ENCODE measurements at places on chromosomes 7 and 10.
A peak's percentile ranks its signal among the peaks of the same experiment; 100 is the strongest.

GRCh38 chr7:138244606-138245005 is 168.3 kb downstream of the AKR1D1 start:
- no peak for DNase-seq

- DNase-seq, result no peak
Observed at GRCh38 chr10:117132751-117133231, 5.3 kb downstream of the VAX1 start.

DNA sequence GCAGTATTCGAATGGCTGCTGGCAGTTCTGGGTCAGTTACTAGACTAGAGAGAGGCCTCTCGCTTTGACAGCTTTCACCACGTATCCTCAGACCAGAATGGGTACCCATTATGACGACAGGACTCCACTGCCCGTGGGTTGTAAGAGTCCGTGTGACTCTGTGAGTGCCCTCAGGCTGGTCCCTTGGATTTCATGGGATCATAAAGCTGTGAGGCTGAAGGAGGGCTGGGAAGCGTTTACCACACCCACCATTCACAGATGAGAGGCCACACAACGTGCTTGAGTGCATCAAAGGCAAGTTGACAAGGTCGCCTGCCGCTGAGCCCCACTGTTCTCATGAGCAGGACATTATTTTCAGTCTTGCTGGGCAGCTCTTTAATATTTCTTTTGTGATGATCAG is 87.2 kb downstream of the EZH2 start:
- DNase-seq, result no peak

DNA sequence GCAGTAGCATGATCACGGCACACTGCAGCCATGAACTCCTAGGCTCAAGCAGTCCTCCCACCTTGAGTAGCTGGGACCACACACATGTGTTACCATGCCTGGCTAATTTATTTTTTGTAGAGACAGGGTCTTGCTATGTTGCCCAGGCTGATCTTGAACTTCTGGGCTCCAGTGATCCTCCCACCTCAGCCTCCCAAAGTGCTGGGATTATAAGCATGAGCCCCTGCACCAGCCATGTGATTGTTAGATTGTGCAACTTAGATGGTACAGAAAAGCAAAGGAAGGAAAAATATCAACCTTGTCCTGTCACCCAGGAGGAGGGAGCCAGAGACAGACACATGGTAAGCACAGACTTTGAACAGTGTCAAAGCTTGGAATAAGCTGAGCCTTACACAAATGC is 73.5 kb downstream of the CCNY start:
- no peak for DNase-seq

DNA sequence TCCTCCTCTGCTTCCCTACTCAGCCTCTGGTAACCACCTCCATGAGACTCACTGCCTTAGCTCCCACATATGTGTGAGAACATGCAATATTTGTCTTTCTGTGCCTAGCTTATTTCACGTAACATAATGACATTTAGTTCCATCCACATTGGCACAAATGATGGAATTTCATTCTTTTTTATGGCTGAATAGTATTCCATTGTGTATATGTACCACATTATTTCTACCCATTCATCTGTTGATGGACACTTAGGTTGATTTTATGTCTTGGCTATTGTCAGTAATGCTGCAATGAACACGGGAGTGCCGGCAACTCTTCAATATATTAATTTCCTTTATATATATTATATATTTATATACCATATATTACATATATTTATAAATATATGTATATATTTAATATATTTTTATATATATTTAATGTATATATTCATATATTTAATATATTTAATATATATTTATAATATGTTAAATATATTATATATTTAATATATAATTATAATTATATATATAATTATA is 1046.9 kb downstream of the DNAJB9 start:
- no peak for DNase-seq

- DNase-seq, result no peak
Observed at GRCh38 chr7:30787486-30787885, 16.3 kb downstream of the MINDY4 start.

DNA sequence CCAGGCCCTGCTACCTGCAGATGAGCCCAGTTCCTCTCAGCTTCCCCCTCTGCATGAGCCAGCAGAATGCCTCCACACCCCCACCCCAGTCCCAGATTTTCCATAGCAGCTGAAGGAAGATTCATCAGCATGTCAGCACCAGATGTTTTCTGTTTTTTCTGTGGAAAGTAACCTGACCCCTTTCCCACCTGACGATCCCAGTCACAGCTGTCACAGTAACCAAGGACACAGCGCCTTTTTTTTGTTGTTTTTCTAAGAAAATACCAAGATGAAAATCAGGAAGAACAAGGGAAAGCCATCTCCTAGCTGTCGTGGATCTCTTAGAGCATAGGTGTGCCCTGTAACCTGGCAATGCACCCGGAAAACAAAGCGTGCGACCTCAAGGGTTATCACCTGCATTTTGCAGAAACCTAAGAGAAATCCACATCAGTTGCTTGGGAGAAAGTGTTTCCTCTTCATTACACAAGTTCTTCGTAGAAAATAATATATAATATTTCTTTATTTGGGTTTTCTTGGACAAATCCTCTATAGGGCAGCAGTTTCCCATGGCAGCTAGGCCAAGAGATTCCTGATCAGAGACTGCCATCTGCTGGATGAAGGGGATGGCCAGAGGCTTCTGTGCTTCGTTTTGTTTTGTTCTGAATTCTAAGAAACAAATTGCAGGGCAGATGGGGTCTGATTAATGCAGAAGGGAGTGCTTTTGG is 401.9 kb downstream of the TNS3 start:
- DNase-seq, result no peak

DNA sequence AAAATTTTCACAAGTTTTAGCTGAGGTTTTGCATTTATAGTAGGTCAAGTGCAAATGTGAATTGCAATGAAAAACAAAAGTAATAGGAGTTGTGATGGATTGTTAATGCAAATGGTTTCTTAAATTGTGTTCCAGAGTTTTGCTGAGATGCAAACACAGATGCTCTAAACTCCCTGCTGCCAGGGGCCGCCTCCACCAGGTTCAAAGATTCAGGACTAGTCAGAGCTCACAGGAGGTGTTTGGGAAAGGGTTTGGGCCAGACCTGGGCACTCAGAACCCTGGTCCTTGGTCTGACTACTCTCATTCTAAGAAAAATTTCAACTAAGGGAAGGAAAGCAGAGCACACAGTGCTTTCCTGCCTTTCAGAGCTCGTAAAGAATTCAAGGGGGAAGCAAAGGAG is 193.1 kb downstream of the CCSER2 start:
- DNase-seq, result no peak

GRCh38 chr10:123157210-123157609 is 3.0 kb downstream of the BUB3 start:
- DNase-seq, result no peak

DNA sequence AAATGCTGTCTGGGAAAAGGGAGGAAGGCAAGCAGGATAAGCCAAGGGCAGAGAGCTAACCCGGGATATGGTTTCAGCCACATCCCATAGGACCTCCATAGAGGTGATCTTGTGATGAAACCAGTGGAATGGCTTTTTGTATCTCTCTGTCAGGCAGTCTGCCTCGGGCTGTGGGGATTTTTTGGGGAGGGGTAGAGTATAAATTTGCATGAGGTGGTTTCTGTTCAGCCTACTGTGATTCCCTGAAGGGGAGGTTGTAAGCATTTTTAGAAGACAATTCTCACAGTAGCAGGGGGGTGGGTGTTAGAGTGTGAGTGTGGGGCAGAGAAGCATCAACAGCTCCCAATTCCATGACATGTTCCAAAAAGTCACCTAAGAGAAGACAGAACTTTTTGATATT is 11.8 kb downstream of the OR9A2 start:
- DNase-seq, result no peak

DNA sequence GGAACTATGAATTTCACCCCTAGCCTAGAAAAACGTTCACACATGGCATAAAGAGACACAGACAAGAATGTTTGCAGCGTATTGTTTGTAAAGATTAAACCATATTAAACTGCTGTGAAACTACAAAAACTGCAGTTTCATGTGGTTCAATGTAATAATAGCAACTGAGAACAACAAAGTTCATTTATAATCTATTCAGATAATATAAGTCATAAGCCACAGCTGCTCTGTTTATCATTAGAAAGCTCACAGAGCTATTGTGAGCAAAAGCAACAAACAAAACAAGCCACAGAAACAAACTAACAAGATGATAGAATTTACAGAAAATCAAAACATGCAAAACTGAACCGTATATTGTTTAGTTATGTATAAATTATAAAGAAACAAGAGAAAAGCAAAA is 113.5 kb downstream of the AHR start:
- no peak for DNase-seq

DNA sequence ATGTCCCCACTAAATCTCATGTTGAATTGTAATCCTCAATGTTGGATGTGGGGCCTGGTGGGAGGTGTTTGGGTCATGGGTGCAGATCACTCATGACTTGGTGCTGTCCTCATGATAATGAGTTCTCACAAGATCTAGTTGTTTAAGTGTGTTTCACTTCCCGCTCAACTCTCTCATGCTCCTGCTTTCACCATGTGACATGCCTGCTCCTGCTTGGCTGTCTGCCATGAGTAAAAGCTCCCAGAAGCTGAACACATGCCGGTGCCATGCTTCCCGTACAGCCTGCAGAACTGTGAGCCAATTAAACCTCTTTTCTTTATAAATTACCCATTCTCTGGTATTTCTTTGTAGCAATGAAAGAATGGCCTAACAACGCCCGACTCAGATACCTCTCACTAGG is 6.2 kb upstream of the PSTK start:
- DNase-seq, result no peak

- no peak for DNase-seq
Observed at GRCh38 chr10:17220652-17221100, 7.4 kb upstream of the VIM start.

DNA sequence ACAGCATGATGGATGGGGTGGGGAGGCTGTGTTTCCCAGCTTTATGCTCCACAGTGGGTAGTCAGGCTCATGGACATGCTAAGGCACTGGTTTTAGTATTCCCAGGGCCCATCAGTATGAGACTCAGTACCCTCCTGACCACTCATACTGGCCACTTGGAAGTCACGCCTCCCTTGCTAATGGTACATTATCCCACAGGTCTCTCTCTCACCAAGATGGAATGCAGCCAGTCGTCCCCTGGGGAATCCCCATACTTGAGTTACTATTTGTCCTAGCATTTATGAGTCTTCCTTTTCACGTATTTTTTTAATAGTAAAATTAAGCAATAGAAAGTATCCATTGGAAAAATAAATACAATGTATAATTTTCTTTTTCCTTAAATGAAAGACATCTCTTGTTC is 80.6 kb upstream of the TBX20 start:
- no peak for DNase-seq

- DNase-seq, result no peak
Observed at GRCh38 chr10:130466271-130466997, 330.2 kb downstream of the GLRX3 start.

- DNase-seq, result peak; percentile 30
Observed at GRCh38 chr10:22253580-22253882, 35.7 kb upstream of the EBLN1 start.

DNA sequence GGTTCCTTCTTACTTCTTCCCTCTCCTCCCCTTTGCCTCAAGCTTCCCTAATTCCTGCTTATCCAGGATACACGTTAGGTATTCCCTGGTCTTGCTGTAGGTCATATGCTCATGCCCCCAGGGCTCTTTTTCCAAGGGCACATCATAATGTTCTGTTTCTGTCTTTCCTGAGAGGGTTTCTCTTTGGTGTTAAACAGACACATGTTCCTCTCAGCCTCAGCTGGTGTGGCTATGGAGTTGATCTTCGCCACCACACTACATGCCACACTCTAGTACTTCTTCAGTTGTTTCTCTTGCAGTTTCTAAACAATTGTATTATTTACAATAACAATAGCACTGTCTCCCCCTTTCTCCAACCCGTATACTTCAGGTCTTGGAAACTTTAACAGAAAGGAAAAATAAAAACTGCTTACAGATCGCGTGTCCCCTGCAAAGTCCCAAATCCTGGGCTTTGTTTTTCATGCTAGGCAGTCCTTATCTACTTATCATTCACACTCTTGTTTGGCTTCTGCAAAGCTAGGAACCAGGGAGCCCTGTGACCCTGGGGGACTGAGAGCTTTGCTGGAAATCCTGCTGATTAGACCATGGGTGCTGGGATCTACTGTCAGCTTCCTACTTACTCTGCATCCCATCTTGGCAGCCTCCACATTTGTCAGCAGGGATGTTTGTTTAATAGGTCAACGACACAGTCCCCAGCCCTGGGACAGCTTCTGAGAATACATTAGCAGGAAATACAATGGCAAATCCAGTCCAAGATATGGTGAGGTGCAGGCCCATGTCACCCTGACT is 193.9 kb upstream of the BMPER start:
- no peak for DNase-seq

GRCh38 chr10:79188154-79188965 is 119.6 kb downstream of the ZMIZ1 start:
- DNase-seq, result no peak

GRCh38 chr7:132255898-132256297 is 320.4 kb downstream of the PLXNA4 start:
- no peak for DNase-seq

DNA sequence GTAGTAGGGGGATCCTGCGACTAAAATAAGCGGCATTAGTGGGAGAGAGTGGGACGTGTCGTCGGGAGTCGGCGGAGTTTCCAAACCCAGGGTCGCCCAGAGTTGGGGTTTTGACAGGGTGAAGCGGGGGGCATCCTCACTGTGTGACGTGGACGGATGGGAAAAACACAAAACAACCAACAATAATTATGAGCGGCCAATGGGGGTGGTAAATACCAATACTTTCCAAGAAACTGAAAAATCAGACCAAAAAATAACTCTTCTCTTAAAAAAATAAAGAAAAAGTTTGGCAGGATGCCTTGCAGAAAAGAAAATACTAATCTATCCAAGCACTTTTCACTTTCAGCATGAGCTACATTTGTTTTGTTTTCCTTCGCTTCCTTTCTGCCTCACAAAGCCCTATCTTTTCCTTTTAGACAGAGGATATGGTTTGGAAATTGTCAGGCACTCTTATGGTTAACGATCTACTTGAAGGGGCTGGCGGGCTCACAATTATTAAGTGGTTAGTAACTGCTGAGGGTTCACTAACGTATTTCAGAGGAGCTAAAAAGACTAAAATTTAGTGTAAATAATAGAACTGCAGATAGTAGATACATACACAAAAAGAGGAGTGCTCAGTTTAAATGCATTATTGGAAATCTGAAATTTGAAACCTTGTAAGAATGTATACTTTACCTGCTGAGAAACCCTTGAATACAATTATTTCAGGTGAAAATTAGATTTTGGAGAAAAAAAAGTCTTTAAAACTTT is 802 bp upstream of the CDK6 start:
- no peak for DNase-seq

DNA sequence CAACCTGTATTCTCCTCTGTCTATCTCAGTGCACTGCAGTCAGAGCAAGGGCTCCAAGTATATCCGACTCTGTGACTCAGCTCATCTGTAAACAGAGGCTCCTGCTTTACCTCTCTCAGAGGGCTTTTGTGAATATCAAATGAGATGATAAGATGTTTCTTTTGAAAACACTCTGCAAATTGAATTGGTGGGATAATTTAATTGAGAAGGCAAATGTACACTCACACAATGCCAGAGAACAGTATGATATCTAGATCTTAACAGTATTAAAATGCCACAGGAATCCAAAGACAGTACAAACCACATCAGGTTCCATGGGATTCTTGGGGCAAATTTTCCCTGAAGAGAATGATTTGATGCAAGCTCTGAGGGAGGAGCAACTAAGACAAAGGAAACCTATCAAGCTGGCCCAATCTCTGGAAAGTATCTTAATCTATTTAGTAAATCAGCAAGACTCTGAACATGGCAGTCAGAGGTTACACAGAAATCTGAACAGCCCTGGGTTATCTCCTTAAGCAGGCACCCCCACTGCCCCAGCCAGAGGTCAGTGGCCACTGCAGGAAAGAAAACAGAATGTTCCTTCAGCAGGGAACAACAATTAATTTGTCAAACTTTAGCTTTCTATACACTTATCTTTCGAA is 45.9 kb downstream of the DOCK4 start:
- no peak for DNase-seq

GRCh38 chr7:5494683-5495561 is 71.3 kb upstream of the TNRC18 start:
- DNase-seq, result peak; percentile 78
